ENCODE measurements at places on chromosomes 2 and 18.

GRCh38 chr2:198004173-198004572 is 199.8 kb downstream of the PLCL1 start:
- peak; percentile 1 for DNase-seq

DNA sequence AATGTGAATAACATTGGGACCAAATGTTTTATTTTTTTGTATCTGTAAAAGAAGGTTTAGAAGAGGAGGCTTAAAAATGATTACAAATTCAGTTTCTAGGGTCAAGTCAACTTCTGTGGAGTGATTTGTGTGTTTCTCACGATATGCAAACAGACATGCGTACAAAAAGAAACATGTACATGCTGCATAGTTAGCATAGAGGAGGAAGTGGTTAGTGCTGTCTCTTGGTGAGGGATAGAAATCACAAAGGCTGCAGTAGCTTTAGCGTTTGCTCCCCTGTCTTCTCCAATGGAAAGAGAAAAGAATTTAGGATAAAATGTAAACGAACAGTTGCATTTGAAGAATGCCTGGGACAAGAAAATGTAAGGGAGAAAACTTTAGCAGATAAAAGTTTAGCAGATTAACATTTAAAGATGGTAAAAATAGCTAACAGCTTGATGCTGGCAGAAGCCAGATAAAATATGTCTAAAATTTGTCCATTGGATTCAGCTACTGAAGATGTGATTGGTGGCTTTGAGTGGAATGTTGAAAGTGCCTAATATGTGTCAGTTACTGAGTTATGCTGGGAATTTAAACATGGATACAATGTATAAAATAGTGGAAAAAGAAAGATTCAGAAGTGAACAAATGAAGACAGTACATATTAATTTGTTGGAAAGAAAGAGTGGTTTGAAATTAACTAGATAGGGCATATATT is 44.9 kb downstream of the MALT1 start:
- peak; percentile 54 for DNase-seq

DNA sequence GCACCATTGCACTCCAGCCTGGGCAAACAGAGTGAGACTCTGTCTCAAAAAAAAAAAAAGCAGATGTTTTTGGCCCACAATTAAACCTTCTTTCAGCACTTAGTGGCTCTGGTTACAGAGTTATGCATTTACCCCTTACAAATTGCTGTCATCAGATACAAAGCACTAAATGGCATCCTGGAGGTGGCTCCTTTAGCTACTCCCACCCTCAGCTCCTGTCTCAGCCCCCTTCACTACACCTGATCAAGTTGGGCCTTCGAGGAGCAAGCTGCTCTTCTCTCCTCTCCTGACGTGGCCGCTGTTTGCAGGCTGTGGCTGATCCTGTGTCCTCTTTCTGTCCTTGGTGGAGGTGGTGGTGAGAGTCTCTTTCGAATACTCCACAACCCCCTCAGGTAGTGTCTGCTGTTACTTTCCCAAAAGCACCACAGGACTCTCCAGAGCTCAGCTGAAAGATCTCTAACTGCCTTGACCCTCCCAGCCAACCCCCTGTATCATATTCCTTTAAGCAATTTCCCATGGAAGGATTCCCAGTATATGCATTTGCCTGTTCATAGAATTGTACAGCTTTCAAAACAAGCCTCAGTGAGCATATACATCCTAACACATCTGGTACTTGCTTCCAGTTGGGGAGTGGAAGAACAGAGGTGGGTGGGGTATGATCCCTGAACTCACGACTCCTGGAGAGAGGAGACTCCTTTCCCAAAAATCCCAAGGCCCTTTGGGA is 285.9 kb downstream of the CLIP4 start:
- no peak for DNase-seq

DNA sequence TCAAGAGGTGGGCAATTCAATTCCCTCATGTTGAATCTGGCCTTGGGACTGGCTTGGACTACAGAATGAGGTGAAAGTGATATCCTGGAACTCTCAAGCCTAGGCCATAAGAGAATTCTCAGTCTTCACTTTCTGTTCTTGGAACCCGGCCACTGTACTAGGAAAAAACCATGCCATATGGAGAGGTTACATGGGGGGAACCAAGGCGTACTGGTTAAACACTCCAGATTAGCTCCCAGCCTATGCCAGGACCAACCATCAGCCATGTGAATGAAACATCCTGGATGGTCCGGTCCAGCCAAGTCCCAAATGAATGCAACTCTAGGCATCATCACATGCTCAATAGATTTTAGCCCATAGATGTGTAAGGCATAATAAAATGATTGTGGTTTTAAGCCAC is 56.4 kb downstream of the ZNF385B start:
- DNase-seq: no peak

DNA sequence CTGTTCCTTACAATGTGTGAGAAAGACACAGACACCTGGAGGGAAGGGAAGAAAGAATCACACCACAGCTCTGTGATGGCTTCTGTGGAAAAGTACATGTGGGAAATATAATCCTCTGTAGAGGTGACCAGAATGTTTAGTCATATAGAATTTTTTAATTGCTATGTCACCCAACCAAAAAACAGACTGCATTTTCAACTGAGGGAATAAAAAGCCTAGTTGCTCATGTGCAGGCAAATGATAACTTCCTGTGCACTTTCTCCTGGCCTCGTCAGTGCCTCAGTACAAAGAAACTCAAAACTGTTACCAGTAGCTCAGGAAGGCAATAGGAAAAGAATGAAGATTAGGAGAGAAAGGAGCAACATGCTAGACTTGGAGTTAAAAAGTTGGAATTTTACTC is 326.8 kb downstream of the OSR1 start:
- DNase-seq: peak; percentile 46

DNA sequence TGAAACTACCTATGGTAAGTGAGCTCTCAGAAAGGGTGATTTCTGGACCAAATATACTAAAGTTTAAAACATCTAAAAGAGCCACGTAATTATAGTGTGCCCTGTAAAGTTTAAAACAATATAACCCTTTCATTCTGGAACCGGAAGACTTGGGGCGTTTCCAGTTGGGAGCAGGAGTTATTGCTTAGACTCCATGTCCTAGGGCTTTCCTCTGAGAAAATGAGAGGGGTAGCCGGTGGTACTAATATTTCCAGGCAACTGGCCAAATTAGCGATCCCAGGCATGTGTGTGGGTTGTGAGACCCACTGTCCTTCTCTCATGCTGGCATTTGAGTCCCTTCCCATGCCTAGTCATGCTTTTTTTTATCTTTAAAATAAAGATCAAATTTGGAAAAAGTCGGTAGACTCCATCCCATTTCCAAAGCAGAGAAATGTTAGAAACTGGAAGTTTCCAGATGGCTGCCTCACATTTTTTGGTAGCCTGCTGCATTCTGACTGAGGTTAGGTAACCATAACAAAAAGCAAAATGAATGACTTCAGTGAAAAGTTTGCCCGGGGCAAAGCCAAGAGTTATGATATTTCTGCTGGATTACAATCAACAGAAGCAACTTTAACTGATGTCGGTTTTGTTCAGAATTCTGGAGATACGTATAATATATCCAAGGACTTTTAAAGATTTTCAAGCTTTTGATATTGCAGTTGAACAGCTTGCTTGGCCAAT is 227.4 kb downstream of the SS18 start:
- DNase-seq: no peak

- DNase-seq: no peak
Measured at GRCh38 chr2:224956706-224957105, 85.6 kb downstream of the DOCK10 start.

- peak; percentile 27 for DNase-seq
Measured at GRCh38 chr2:234911271-234911670, 40.5 kb upstream of the SH3BP4 start.

- no peak for DNase-seq
Measured at GRCh38 chr2:26444236-26444635, 33.7 kb downstream of the OTOF start.

DNA sequence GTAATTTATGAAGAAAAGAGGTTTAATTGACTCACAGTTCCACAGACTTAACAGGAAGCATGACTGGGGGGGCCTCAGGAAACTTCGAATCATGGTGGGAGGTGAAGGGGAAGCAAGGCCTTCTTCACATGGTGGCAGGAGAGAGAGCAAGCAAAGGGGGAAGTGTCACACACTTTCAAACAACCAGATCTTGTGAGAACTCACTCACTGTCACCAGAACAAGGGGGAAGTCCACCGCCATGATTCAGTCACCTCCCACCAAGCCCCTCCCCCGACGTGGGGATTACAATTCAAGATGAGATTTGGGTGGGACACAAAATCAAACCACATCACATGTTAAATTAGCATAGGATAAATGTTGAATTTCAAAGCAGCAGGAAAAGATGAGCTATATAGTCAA is 56.2 kb downstream of the STRADB start:
- no peak for DNase-seq

DNA sequence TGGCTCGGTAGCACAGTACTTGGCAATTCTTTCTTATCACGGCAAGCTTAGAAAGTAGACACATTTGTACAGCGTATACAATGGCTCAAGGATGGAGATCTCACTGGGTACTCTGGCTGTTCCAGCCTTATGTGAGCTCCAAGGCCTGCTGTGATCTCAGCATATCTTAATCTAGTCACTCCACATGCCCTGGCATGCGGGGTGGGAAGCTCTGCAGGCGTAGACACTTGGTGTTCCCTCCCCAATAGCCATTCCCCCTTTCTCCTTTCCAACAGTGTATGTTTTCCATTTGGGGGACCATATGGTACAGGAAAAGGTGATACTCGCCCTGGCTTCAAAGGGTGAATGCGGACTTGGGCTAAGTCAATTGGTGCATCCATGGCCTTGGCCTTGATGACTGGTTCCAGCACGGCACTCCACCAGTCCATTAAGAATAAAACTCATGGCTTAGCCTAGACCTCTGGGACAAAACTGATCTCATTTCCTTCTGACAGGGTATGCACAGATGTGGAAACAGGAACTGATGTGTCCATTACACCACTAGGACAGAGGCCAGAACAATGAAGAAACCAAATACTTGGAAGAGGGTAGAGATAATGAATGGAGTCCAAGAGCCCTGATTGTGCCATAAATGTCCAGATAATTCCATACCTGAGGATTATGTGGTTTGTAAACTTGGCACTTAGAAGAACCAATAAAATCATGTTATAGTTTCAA is 28.4 kb downstream of the TGIF1 start:
- DNase-seq: no peak

GRCh38 chr2:203330434-203330833 is 2.2 kb downstream of the ABI2 start:
- peak; percentile 5 for DNase-seq

DNA sequence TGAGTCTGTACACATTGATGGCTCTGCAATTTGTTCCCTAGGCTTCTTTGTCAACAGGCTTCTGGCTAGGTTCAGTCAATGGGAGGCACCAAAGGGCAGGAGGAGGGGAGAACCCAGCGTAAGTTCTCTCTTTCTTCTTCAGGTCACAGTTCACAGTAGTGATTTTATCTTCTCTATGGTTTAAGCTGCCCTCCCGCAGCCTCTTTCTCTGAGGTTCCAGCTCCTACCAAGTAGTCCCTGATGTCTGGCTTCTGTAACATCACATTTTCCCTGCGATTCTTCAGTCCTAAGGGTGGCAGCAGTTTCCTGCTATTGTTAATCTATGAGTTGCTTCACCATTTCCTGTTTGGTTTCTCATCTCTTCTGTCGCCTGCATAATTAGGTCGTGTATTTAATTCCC is 107.4 kb downstream of the CPO start:
- peak; percentile 55 for DNase-seq

DNA sequence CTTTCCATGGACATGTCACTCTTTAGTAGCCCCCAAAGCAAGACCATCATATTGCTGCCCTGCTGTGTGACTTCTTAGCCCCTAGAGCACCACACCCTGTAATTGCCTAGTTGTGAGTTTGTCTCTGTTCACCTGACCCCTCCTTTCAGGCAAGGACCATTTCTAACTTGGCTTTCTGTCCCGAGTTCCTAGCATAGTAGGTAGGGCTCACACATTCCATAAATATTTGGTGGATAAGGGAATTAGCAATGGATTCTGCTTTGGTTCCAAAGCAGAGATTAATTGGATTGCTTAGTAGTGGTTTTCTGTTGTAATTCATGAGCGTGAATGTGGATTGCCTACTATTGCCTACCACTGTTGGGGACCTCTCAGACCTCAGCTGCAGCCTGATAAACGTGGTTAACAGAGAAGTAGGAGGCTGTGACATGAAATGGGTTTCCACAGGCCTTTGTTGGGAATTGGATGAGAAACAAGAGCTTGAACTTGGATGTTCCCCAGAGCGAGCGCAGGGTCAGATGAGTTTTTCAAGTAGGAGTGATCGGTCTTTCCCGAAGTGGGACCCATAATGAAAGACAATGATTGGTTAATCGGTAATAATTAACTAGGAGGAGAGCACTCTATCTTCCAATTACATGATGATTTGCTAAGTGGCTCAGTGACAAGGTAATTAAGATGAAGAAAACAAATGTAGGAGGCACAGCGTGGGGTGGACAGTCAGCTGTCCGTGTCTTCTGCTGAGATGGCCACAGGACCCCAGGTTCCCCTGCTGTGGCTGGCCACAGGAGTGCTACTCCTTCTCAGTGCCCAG is 13.4 kb upstream of the UGT1A1 start:
- no peak for DNase-seq

DNA sequence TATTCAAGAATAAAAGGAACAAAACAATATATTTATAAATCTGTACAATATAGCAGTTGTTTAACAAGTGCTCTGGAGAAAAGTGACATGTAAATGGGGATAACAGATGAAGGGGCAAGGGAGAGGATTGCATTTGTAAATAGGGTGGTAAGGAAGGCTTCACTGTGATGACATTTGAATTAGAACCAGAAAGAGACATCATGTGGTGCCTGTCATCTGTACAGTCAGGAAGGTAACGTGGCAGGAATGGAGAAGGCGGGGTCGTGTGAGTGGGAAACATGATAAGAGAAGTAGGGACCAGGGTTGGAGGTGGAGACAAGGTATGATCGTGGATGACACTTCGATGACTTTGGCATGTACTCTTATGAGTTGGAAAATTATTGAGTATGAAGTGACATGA is 1393.6 kb upstream of the NXPH2 start:
- DNase-seq: no peak

GRCh38 chr18:3983351-3983969 is 471.6 kb downstream of the DLGAP1 start:
- peak; percentile 74 for DNase-seq

- DNase-seq: no peak
Measured at GRCh38 chr2:127630096-127630863, 15.7 kb upstream of the GPR17 start.

DNA sequence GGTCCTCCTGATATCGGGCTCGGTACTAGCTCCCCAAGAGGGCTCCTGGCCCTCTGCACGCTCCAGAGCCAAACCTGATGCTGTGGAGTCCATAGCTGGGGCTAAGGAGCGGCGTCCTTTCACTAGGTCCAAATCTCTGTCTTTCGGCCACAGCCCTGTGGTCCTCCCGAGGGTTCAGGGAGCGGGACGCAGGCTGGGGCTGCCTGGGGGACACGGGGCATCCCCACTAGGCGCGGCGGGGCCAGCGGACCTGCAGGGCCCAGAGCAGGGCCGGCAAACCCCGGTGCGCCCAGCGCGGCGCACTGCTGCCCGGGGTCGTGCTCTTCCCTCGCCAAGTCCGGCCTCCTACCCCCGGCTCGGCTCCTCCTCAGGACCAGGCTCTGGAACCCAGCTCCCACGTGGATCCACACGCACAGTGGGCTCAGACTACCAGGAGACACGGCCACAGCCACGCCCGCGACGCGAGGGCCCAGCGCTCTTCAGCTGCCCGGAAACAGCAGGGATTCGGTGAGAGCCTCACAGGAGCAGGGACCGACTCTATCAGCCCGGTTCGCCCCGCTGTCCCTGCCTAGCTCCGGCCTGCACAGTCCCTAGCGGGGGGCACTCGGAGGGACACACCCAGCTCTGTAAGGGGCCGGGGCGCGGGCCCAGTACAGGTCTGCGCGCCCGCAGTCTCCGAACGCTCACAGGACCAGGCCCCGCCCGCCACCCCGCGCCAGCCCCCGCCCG is 593 bp downstream of the ZNF514 start:
- peak; percentile 43 for DNase-seq

- no peak for DNase-seq
Measured at GRCh38 chr2:216863946-216864345, 4.1 kb upstream of the TNP1 start.

Data from fibroblast of skin of back (primary cell).